ENCODE measurements at places on chromosomes 16 and 17.

GRCh38 chr16:83272843-83273242, 534.9 kb upstream of the HSBP1 start:
- DNase-seq = no peak

DNA sequence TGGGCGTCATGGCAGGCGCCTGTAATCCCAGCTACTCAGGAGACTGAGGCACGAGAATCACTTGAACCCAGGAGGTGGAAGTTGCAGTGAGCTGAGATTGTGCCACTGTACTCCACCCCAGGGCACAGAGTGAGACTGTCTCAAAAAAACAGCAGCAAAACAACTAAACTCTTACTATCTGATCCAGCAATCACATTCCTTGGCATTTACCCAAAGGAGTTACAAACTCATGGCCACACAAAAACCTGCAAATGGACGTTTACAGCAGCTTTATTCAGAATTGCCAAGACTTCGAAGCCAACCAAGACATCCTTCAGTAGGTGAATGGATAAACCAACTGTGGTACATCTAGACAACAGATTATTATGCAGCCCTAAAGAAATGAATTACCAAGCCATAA, 4.0 kb downstream of the SIAH1 start:
- DNase-seq = no peak

- no peak for DNase-seq
These were observed 41.6 kb downstream of the ARHGAP23 start for GRCh38 chr17:38469875-38470274.

DNA sequence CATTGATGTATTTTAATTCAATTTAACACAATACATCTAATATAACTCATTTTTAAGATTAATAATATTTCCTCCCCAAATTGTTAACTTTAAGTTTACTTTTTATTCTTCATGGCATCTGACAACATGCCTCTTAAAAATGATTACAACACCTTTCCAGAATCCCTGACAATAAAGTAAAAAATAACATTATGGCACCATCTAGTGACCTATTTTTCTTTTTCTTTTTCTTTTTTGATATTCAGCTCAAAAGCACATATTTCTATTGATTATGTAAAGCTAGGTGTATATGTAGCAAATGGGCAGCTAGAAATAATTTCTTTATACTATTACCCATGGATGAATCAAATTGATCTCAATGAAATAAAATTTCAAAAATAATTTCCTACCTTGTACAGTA, 834.3 kb upstream of the CDH8 start:
- DNase-seq = no peak

- DNase-seq = no peak
These were observed 1.6 kb upstream of the LDAF1 start for GRCh38 chr16:21156767-21157467.

- DNase-seq = no peak
These were observed 6.2 kb downstream of the KRTAP4-6 start for GRCh38 chr17:41133880-41134735.

GRCh38 chr17:74325743-74326379, at the start of gene KIF19:
Gene KIF19, plus strand, starts transcription at chr17:74326226. Its CDS starts 124 bp downstream, at chr17:74326350.
- peak; percentile 36 for DNase-seq

DNA sequence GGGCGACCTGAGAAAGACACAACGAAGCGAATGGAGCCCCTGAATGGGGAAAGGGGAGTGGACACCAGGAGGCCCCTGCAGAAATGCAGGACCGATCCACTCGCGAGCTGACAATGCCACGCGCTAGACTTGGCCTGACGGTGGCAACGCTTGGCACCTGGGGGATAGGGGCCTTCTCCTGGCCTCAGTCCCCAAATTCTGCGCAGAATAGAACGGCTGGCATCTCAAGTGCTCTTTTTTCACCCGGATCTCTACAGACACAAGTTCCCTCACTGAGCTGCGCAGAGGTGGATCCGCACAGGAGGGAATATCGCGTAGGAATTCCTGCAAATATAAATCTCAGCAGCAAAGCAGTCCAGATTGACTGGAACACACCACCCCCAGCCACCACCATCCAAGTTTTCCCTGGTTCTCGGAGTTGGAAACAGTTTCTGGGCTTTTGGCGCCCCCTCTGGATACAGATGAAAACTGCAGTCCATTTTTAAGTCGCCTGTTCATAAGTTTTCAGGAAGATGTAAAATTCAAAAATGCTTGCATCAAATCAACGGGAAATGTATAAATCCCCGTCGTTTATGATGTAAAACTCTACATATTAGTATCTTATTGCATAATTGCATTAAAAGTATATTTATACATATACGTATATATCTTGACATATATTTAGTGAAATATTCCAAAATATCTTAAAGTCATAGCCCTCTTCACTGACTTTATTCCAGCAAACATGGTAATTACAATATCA, 2.3 kb upstream of the SOX9 start:
- no peak for DNase-seq

All from activated CD8-positive, alpha-beta memory T cell treated with anti-CD3 and anti-CD28 coated beads for 48 hours (primary cell).